ENCODE measurements at places on chromosomes 1 and 21.

DNA sequence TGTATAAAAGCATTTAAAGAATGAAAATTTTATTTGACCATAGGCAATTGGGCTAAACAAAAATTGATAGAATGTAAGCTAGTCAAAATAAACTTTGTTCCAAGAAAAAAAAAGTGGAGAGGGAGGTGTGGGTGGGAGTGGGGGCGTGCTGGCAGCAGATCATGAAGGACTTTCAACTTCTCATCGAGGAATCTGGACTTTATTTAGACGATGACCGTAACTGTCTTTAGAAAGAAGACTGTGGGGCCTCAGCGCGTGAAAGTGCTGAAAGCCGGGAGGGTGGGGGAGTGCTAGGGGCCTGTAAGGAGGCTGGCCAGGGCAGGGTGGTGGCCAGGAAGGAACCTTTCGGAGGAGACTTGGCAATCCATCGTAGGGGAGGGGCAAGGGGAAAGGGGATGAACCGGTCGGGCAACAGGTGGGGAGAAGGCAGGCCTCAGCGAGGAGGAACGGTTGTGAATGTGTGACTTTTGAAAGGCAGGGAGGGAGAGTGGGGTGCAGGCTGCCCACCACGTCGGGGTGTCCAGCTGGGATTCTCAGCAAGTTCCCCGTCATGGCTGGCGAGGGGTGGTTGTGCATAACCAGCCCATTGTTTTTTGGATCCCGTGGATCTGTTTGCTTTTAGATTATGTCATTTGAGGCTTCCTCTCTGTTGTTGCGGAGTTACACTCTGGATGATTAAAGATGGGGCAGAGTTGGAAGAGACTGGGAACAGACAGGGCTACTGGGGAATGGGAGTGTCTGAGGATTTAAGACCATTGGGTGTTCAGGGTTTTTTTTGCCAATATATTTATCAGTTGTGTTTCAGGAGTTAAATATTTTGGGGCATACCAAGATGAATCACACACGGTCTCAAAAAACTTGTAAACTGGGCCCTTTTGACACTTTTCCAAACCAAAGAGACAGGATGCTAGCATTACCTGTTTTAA lies 35.5 kb downstream of the HUNK start:
- DNase-seq, result no peak

GRCh38 chr1:14282707-14283106 lies 315.8 kb upstream of the KAZN start:
- no peak for DNase-seq

DNA sequence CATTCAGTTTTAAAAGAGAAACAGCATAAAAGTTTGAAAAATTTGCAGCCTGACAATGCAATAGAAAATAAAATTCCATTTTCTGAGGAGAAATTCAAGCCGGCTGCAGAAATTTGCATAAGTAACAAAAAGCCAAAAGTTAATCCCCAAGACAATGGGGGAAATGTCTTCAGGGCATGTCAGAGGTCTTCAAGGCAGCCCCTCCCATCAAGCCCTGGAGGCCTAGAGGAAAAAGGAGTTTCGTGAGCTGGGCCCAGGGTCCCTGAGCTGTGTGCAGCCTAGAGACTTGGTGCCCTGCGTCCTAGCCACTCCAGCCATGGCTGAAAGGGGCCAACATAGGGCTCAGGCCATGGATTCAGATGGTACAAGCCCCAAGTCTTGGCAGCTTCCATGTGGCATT lies 74.6 kb downstream of the PIK3R3 start:
- no peak for DNase-seq

DNA sequence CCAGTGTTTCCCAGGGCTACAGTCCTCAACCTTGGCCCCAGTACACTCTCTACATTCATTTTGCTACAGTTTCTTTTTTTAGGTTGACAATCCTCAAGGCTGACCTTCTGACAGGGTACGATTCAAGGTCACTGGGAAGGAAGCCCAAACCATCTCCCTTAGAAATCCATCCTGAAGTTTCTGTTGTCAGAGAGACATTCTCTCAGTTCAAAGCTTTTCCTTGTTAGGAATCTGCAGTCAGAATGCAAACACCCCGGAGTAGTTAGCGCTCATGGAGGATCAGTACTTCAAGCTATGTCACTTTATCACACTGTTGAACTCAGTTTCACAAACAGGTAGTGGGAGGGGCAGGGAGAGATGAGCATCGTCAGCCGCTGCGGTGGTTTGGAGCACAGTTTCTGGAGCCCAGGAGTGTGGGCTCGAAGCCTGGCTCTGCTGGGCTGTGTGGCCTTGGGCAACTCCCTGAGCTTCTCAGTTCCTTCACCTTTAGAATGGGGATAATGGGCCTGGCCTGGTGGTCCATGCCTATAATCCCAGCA lies 4.2 kb downstream of the SLC2A5 start:
- DNase-seq, result no peak

GRCh38 chr1:187491082-187491720 lies 662.5 kb downstream of the PLA2G4A start:
- DNase-seq, result no peak

- no peak for DNase-seq
Observed at GRCh38 chr21:42581336-42581992, 67.8 kb downstream of the SLC37A1 start.

DNA sequence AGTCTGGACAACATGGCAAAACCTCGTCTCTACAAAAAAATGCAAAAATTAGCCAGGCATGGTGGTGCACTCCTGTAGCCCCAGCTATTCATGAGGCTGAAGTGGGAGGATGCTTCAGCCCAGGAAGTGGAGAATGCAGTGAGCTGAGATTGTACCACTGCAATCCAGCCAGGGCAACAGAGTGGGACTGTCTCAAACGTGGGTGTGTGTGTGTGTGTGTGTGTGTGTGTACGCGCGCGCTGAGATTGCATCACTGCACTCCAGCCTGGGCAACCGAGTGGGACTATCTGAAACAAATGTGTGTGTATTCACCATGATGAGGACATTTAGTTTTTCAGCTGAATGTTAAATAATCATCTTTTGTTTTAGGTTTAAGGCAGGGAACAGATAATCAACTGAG lies 21.1 kb downstream of the USP1 start:
- DNase-seq, result no peak

GRCh38 chr21:44616591-44616926 lies 4.7 kb downstream of the KRTAP10-8 start:
- DNase-seq, result no peak

GRCh38 chr1:145828367-145829026 lies 4.5 kb downstream of the POLR3C start:
- no peak for DNase-seq

DNA sequence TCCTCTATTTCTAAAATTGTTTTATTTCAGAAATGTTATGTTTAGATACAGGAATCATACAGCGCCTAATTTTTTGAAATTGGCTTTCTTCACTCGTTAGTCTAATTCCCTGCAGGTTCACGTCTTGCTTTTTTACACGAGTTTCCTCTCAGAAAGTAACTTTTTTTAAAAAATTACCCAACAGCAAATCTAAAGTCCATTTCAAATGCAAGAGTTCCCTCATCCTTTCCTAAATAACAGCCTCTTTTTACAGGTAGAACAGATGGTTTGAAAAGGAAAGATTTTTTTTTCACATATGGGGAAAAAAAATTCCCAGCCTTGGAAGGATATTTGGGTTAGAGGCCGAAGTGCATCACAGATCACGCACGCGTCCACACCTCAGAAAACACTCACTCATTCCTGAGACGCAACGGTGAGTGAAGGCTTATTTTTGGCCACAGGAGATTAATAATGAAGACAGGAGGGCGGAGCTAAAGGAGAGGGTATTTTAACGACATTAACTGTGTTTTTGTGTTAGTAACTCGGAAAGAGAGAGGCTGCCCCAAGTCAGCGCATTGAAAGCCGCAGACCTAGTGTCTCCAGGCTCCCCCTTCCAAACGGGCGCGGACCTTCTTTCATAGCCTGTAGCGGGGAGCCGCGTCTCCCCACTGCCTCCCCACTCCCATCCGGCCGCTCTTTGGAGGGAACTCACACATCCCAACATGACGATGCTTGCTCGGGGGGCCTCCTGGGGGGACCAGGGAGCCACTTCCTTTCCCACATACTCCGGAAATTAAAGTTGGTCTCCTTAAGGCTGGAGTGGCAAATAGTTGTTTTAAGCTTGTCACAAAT lies 969 bp upstream of the RIPK4 start:
- DNase-seq, result peak; percentile 31

DNA sequence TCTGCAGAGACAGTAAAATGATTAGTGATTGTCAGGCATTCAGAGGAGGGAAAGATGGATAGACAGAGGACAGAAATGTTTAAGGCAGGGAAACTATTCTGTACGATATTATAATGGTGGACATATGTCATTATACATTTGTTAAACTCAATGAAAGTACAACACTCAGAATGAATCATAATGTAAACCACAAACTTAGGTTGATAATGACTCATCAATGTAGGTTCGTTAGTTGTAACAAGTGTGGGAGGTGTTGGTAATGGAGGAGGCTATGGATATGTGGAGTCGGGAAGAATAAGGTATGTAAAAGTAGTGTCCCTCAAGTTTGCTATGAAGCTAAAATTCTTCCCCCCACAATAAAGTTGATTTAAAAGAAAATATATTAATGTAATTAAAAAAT lies 455.0 kb downstream of the BRINP3 start:
- DNase-seq, result no peak

DNA sequence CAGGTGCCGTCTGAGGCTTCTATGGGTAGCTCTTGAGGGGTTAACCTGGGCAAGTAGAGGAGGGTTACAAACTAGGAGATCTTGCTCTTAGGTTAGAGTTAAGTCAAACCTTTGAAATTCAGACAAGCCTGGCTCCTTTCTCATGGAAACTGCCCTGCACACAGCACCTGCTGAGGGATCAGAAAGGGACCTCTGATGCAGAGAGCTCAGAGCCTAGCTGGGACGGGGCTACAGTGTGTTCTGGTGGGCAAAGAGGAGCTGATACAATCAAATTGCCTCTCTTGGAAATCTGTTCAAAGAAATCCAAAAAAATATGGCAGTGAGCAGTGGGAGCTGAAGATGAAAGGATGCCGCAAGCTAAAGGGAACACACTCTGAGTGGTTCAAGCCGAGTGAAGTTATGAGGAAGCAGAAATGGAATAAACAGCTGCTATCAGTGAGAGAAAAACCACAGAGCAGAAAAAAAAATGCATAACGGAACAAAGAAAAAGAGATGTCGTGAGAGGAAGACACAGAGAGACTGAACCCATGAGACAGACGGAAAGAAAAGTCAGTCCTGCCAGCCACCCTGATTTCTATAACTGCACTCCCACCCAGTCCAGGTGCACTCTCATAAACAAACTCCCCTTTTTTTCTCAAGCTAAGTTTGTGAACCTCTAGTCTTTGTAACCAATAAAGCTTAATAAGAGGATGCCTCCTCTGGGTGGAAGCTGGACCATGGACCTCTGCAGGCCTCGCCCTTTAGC lies 26.6 kb downstream of the PAFAH2 start:
- DNase-seq, result peak; percentile 27

- no peak for DNase-seq
Observed at GRCh38 chr1:64194168-64195080, 9.0 kb upstream of the UBE2U start.

GRCh38 chr1:170659399-170660035 lies 4.4 kb upstream of the PRRX1 start:
- DNase-seq, result no peak

DNA sequence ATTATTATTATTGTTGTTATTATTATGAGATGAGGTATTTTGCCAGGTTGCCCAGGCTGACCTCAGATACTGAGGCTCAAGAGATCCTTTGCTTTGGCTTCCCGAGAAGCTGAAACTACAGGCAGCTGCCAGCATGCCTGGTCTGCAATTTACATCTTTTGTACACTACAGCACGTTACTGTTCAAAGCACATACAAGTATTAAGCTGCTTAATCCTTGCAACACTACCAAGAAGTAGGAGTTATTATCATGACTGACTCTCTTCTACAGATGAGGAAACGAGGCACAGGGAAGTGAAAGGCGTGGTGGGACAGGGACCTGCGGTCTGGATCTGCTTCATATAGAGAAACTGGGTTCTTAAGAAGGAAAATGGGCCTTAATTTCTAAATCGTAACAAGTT lies 11.6 kb downstream of the ERG start:
- no peak for DNase-seq

- DNase-seq, result no peak
Observed at GRCh38 chr1:52296345-52296744, 69.7 kb downstream of the CC2D1B start.

- DNase-seq, result no peak
Observed at GRCh38 chr1:80582980-80583379, 1217.8 kb upstream of the ADGRL2 start.

DNA sequence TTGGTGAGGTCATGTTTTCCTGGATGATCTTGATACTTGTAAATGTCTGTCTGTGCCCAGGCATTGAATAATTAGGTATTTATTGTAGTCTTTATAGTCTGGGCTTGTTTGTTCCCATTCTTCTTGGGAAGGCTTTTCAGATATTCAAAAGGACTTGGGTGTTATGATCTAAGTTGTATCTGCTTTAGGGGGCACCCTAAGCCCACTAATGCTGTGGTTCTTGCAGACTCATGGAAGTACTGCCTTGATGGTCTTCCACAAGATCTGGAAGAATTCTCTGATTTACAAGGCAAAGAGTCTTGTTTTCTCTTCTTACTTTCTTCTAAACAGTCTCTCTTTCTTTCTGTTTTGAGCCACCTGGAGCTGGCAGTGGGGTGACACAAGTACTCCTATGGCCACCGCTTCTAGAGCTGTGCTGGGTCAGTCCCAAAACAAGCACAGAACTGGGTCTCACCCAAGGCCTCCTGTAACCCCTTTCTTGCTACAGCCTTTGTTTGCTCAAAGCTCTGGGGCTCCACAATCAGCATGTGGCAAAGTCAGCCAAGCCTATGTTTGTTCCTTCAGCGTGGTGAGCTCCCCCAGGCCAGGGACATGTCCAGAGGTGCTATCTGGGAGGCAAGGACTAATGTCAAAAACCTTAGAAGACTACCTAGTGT lies 12.6 kb downstream of the VN1R5 start:
- no peak for DNase-seq

DNA sequence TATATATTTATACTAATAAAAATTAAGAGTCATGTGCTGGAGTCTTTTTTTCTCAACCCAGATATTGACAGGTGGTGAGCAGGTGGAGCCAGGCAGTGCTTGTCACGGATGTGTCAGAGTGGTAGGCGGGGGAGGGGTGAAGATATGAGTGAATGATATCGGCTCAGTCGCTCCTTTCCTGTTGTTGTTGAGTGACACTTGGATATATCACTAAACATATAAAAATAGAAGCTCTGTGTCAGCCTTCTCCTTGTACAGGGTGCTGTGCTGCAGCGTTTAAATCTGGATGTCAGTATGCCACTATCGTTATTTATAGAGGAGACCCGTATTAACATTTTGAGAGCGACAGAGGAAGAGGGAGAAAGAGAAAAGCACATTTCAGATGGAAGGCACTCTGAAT lies 339.6 kb downstream of the NUF2 start:
- no peak for DNase-seq

DNA sequence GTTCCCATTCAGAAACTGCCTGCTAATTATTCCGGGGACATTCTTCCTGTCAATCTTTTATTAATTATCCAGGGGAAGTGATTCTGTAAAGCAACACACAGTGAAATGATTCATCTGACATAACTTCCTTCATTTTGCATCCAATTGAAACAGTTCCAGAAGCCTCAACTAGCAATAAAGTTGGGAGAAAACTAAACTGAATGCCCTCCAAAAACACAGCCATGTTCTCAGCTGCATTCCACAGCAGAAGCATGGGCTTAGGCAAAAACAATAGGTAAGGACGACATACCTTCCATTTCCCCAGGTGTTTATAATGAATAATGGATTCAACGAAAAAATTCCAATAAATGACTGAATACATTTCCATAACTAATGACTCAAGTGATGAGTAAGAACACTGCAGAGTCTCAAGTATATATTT lies 36.9 kb upstream of the TARBP1 start:
- DNase-seq, result no peak

All from activated T-cell treated with anti-CD3 and anti-CD28 coated beads, Interleukin-2, amount 50 U/mL, for 48 hours (primary cell).